ENCODE measurements at places on chromosomes 12 and 14. TPM values are rescaled to one million over a fixed set of nuclear protein-coding genes. Genes with fewer than 3 reads are reported as not detected.
A peak's percentile ranks its signal among the peaks of the same experiment; 100 is the strongest.

Gene DBX2
- not detected for total RNA-seq

Gene HOXC9
- 1.5 TPM for total RNA-seq

- no peak for DNase-seq
Measured at GRCh38 chr12:43951286-43951685, 115.4 kb downstream of the TMEM117 start.

Gene RITA1
- total RNA-seq = 66.8 TPM

DNA sequence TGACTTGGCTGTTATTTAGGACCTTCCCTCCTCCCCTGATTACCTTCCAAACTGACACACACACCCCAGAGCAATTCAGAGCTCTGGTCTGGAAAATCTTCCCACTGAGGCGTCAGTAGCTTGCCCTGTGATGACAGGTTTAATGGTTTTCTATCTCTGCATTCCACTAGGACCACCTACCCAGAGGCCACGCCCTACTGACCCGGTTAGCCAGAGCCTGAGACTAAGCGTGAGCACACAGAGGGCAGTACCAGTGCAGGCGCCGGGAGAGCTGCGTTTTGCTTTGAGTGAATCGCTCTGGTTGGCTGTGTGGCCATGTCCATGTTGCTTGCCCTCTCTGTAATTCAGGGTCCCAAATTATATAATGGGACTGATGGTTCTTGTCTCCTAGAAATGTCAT is 36.2 kb upstream of the ATP2A2 start:
- no peak for DNase-seq

- DNase-seq = no peak
Measured at GRCh38 chr12:272942-273341, 10.3 kb upstream of the SLC6A13 start.

Gene ALDH1L2
- total RNA-seq = 0.15 TPM

DNA sequence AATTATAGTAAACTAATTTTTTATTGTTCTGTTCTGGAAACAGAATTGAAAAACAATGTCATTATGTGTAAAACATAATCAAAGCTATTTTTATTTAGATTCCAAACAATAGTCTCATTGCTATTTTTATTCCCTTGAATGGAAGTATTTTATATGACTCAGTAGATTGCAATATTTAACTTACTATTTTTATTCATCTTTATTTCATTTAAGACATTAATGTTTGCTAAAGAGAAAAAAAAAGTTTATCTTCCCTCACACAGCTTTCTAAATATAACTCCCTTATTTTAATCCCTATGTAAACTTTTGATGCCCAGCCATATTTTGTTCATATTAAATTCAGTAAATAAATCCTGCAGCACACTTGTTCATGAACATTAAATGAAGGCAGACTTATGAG is 622.4 kb downstream of the SLC6A15 start:
- peak; percentile 35 for DNase-seq
